Activated effector memory CD4-positive, alpha-beta T cell treated with Interleukin-2 at 50 U/mL for 16 hours (primary cell): ENCODE measurements at places on chromosomes 2 and 18.
A peak's percentile ranks its signal among the peaks of the same experiment; 100 is the strongest.

GRCh38 chr2:73000808-73001570, 70.5 kb downstream of the SFXN5 start:
- no peak for DNase-seq

GRCh38 chr18:22912835-22913234, 20.3 kb upstream of the RBBP8 start:
- DNase-seq: no peak

- DNase-seq: no peak
Measured at GRCh38 chr18:62054929-62055498, 131.8 kb downstream of the PIGN start.

- DNase-seq: no peak
Measured at GRCh38 chr2:219514196-219514761, at the start of gene ASIC4. ASIC4 (plus strand) TSS chr2:219514482; CDS start chr2:219514725, 243 bp downstream.

- DNase-seq: no peak
Measured at GRCh38 chr2:24121469-24121868, 1.7 kb downstream of the PFN4 start.

GRCh38 chr2:53793821-53794220, 7.0 kb downstream of the ERLEC1 start:
- no peak for DNase-seq

DNA sequence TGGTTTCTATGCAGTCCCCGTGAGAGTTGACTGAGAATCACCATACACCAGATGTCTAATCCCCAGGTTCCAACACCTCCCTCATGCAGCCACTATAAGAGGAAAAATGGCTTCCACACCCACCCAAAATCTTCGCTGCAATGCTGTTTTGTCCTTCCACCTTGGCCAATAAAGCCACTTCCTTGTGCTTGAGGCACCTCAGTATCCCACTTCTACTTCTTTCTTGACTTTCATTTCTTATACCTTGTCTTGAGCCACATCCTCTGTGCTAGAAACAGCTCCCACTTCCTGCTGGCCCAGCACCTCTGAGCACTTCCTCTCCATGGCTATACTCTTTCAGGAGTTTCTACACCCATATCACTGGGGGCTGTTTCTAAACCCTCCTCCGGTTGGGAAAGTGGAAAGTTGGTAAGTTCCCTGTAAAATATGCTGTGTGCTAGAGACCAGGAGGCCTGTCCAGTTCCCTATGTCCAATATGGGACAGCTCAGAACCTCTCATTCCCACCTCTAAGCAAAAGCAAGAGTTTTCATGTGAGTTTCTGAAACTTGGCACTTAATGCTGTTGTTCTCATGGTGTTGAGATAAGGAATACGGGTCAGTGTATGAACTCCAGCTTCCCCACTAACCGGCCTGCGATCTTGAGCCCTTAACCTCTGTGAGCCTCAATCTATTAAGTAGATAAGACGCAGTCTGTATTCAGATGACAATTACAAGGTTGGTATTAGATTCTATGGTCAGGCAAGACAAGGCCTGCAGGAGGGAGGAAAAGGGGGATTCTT, 209.1 kb upstream of the ID2 start:
- no peak for DNase-seq

DNA sequence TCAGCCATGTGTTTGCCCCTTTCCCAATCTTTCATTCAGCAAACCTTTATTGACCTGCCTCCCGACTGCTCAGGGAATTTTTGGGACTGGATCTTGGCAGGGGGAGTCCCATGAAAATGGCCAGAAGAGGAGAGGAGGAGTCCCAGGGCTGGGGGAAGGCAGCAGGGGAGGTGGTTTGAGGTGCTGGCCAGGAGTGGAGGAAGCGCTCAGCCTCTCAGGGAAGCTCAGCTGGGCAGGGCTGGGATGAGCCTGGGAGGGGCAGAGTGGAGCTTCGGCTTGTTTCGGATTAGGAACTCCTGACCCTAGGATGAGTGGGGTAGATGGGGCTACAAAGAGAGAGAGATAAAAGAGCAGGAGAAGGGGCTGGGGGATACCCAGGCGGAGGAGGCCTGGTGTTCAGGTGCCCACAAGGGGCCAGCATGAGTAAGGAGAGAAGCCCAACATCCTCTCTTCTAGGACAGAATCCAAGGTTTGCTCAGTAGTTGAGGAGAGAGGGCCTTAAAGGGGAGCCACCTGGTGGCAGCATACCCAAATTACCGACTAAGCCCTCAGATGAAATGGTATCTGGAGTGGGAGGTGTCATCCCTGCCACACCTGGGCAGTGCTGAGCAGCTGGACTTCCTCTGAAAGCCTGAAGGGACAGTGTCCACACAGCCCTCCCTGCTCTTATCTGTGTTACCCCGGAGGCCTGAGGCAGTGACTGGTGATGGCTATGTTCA, 91.1 kb downstream of the INHBB start:
- DNase-seq: no peak

DNA sequence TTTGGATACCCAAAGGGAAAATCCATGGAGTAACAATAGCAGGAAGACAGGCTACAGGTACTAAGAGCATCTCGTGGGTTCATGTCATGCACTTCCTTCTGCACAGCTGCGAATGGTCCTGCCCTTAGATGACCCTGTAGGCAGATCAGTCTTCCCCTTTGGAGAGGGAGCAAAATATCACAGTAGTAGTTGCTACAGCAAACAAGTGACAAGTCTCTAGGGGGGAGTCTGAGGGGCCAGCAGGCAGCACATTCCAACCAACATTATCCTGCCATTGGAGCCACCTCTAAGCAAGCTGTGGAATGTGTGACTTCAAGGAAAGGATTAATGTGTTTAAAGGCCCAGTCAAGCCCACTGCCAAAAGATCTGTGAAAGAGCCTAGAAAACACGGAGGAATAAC, 273.2 kb upstream of the PARD3B start:
- DNase-seq: no peak

DNA sequence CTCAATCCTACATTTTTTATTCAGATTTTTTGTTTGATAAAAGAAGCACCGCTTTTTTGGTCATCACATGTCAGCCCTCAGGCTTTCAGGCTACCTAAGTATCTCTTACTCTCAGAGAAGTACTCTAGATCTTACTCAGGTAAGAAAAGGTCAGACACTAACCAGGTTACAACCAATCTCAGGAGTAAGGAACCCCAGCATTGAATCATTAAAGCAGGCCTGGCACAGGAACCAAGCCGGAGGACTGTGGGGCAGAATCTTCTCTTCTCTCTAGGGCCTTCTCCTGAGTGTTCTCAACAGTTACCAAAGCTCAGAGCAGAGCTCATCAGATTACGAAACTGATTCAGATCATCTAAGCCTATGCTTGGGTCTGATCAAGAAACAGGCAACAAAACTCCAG, 28.2 kb downstream of the RBMS1 start:
- no peak for DNase-seq

- no peak for DNase-seq
Measured at GRCh38 chr2:38507712-38508111, 95.0 kb downstream of the HNRNPLL start.

- no peak for DNase-seq
Measured at GRCh38 chr2:108968619-108969018, 20.4 kb downstream of the EDAR start.

DNA sequence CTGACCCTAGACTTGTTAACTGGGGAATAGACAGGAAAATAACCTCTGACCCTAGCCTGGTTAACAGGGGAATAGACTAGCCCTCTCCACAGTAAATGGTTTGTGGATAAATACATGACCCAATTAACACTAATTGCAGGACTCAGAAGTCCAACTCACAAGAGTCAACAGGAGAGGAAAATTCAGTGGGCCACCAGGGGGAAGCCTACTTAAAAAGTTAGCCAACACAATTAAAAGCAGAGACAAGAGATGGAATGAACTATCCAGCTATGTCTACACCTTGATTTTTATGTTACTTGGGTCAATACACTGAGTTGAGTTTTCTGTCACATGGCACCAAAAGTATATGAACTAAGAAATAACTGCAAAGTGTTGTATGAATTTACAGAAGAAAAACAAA, 158.8 kb upstream of the SLC39A10 start:
- DNase-seq: peak; percentile 50

- DNase-seq: no peak
Measured at GRCh38 chr2:129459881-129460280, 519.6 kb upstream of the RAB6C start.

GRCh38 chr18:54762386-54762785, 65.9 kb upstream of the RAB27B start:
- DNase-seq: no peak

- no peak for DNase-seq
Measured at GRCh38 chr2:223601932-223602666, at the start of gene SCG2. SCG2 (minus strand) TSS chr2:223602361; CDS start chr2:223599282, 3,079 bp downstream.

- no peak for DNase-seq
Measured at GRCh38 chr2:119253114-119253702, 29.6 kb downstream of the STEAP3 start.

GRCh38 chr2:65880436-65880835, 448.0 kb upstream of the SPRED2 start:
- no peak for DNase-seq

- no peak for DNase-seq
Measured at GRCh38 chr2:95320986-95321767, 24.0 kb downstream of the KCNIP3 start.

DNA sequence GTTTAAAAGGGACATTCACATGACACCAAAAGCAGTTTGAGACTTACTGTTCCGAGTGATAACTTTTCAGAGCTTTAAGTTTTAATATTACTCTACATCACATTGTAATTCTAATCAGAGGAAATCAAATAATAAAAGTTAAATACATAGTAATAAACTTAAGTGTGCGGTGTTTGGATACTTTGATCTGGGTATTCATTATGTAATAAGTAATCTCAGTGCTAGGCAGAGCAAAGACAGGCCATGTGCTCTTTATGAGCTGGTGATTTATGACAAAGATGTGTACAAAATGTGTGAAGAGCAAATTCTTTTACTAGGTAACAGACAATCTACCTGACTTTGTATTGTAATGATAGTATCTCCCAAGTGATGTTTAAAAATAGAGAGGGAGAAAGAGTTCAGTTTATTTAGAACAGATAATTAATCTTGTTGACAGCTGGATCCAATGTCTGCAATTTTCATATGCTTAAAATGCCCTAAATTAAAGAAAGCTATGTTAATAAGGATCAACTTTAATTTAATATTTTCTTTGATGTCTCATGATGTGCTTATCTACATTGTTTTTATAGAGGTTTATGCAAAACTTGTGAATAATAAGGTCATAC, 4.4 kb downstream of the CFAP221 start:
- no peak for DNase-seq

GRCh38 chr2:142220901-142221300, 90.1 kb upstream of the LRP1B start:
- no peak for DNase-seq

GRCh38 chr2:66481100-66481549, 46.2 kb downstream of the MEIS1 start:
- DNase-seq: no peak

GRCh38 chr2:197115325-197115724, 188.8 kb upstream of the PGAP1 start:
- DNase-seq: no peak

- DNase-seq: no peak
Measured at GRCh38 chr2:148552675-148553331, 91.7 kb upstream of the EPC2 start.

DNA sequence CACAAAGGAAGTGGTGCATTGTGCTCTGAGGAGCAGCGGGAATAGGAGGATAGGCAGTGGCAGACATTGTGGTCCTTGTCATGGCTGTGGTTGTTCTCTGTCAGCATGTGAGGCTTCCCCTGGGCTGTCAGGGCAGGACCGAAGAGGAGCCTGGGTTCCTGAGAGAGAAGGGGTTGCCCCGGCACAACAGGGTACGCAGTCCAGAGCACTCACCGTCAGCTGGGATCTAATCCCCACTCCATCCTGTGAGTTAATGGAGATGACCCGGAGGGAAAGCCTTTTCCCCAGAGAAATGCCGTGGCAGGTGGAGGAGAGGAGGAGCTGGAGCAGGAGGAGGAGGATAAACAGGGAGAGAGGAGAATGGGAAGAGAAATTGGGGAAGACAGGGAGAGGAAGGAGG, 396.7 kb upstream of the HS6ST1 start:
- DNase-seq: no peak

GRCh38 chr18:32847691-32848090, 74.9 kb upstream of the KLHL14 start:
- DNase-seq: no peak

DNA sequence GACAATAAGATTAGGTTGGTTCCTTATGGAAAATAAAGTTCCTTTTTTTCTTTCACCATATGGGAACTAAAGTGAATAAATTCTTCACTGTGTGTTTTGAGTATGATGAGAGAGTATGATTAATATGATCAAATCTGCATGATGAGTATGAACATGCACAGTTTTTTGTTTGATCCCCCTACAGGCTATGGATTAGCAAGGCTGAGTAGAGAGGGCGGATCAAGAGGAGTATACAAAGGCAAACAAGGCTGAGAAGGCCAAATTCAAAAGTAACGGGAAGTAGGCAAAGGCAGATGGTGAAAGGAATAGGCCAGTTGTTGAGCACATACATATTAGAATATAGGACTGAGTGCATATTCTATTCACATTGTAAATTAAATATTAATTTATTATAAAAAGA, 508.2 kb downstream of the LRRTM4 start:
- DNase-seq: no peak

DNA sequence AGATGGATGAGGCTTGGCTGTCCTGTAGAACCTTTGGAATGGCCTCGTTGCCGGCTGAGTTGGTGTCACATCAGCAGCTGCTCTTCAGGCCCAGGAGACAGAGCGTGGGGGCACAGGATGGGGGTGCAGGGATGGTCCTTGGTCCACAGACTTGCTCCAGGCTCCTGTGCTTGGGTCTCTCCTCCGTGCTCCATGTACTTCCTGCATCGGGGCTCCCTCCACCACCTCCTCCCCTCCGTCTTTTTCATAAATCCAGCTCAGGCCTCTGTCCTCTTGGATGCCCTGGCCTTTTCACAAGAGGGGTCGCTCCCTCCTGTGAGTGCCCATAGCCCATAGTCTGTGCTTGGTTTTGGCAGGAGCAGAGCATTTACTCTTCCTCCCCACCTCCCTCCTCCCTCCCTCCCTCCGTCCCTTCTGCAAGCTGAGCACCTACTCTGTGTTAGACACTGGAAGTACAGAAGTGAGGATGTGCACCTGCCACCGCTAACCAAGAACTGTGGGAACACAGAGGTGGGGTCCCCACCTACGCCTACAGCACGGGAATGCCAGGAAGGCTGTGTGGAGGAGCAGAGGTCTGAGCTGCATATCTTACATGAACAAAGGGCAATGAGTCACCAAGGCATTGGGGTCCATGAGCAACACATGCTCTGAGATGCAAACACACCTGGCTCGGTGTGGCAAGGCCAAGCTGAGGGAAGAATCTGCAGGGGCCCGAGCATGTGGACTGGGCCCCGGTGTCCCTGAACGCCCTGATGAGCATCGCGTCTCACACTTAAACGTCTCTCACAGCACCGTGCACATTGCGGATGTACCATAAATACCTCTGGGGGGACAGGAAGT, 458.7 kb upstream of the HS6ST1 start:
- no peak for DNase-seq

DNA sequence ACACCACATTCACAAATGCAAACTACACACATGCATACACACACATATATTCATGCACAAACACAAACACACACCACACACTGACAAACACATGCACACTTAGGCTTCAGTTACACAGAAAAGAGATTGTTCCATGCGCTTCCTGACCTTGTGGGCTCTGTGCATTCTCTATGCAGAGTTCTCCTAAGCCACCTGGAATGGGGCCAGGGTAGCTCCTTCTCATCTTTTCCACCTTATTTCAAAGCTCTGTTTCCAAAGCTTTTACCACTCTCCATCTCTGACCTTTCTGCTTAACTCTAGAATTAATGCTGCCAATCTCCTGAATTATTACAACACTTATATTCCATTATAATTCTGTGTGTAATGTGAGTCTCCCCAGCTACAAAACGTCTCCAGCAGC, 522.3 kb upstream of the MYT1L start:
- DNase-seq: no peak

- no peak for DNase-seq
Measured at GRCh38 chr18:70154591-70155194, 50.8 kb downstream of the RTTN start.
